ENCODE measurements at places on chromosomes 11 and 22.

DNA sequence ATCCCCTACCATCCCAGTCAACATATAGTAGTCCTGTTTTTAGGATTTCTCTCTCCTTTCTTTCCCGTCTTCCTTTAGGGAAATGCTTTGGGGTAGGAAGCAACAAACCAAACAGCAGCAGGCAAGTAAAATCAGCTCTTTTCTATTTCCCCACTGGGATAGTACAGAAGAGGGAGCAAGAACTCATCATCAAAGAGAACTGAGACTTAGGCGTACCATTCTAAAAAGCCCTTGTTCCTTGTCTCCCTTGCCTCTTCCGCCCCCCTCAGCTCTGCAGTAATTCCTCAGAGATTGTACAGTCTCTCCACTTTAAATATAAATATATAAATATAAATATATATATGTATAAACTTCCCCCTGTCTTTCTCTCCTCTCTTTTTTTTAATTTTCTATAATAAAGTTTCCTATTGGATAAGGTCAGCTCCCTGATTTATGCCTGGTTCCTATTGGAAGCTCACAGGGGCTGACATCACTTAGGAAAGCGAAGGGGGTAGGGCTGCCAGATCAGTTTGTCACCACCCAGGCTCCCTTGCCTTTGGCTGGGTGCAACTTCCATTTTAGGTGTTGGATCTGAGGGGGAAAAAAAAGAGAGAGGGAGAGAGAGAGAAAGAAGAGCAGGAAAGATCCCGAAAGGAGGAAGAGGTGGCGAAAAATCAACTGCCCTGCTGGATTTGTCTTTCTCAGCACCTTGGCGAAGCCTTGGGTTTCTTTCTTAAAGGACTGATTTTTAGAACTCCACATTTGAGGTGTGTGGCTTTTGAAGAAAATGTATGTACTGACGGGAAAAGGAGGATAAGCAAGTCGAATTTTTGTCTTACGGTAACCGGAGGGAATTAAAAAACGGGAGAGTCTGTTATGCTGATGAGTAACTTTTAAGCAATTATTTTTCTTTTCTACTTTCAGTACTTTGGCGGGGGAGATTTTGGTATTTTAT is at the start of gene CTNND1:
Gene CTNND1 (plus strand): TSS at position 502 of the 934 bp plus-strand sequence. CDS start 29,677 bp downstream, outside the sequence.
- DNase-seq, result no peak

GRCh38 chr11:46554213-46555147 is 39.3 kb downstream of the AMBRA1 start:
- peak; percentile 39 for DNase-seq

DNA sequence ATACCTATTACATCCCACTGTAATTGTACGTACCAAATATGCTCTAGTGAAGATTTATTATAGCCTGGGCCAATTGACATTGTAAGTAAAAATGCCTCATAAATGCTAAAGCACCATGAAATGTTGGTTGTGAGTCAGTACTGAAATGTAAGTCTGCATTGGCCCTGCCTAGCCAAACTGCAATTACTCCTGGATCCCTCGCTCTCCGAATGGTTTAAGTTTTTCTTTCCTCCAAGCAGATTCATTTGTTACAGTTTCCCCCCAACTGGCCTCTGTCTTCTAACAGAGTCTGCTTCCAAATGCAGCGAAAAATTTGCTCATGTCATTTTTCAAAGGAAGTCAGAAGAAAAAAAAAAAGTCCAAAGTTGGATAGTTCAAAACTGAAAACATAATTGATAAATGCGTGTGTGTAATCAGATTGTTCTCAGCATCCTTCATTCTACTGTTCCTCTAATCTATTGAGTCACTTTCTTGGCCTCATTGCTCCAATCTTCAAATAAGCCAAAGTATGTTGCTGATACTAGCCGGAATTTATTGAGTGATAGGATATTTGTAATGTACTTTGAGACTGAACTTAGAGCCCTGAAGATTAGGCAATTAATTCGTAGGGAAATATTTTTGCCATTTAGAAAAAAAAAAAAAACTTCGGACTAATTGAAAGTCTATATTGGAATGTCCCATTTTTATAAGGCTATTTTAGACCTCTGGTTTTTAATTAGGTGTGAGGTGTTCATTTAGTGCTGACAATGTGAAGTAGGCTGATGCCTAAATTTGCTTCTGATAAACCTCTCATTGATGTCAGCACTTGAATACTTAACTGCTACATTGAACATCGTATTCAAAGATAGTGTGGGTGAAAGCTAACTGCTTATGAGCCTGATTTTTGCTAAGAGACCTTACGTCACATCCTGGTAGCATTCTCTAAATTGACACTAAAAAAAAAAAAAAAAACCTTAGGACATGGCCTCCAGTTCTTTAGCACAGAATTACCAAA is 93.4 kb downstream of the WT1 start:
- DNase-seq, result no peak

GRCh38 chr11:107947904-107948303 is 19.7 kb downstream of the RAB39A start:
- no peak for DNase-seq
